GM12864 (cell line): ENCODE measurements at places on chromosomes 7 and 10.

DNA sequence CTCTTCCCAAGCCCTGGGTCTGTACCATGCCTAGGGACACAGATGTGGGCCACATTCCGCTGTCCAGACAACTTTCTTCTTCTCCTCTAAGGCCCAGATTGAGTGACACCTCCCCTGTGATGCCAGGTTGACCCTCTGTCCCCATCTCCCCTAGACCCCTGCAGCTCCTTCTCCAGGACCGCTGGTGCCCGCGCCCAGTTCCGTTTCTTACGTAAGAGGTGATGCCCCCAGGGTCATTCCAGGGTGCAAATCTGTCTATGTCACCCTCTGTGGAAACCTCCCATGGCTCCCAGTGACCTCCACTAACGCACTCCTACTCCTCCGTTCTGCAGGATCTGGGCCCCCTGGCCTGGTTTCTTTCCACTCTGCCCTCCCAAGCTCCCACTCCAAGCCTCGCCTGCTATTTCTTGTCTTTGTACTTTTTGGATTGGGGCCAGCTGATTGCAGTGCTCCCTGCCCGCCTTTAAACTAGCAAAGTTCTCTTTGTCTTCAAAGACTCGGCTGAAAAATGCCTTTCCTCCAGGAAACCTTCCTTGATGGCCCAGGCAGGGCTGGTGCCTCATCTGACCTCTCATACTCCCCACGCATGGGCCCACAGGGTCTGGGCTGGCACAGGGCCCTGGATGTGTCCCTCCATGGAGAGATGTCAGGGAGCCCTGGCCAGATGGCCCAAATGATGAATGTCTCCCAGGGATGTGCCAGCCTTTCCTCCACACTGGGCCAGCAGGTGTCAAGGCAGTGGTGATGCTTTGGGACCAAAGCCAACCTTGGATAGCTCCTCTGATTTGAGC lies 21.3 kb upstream of the ELN start:
- DNase-seq, result no peak

- DNase-seq, result no peak
These were observed 22.2 kb downstream of the AHR start for GRCh38 chr7:17320657-17321056.

- DNase-seq, result no peak
These were observed 53.6 kb downstream of the GPR37 start for GRCh38 chr7:124712017-124712416.

DNA sequence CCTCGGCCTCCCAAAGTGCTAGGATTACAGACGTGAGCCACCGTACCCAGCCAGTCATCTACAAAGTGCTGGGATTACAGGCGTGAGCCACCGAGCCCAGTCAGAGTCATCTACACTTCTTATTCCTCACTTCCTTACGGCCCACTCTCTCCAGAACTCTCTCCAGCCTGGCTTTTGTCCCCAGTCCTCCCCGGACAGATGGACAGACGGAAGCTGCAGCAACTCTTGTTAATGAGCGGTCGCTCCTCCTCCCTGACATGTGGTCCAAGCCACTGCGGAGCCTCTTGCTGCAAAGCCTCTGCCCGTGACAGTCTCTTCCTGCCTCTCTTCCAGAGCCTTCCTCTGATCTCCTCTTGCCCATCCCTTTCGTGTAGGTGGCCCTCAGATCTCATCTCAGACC lies 45.9 kb downstream of the TMEM270 start:
- no peak for DNase-seq

GRCh38 chr7:732556-732955 lies 5.5 kb upstream of the PRKAR1B start:
- DNase-seq, result no peak

GRCh38 chr10:63064706-63065105 lies 68.4 kb upstream of the NRBF2 start:
- no peak for DNase-seq

DNA sequence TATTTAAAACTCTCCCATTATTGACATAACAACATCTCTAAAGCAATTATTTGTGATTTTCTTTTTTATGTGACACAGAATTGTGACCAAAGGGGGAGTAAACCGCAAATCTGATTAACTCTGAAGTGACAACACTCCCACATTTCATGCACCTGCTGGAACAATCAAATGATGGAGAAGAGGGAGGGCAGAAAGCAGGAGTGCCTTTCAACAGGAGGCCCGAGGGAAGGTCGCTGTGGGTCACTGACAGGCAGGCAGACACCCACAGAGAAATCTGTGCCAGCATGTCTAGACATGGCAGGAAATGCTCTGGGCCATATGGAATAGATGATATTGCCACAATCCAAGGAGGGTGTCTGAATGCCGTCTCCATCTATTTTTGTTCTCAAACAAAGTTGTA lies 247.3 kb downstream of the DOCK4 start:
- DNase-seq, result no peak

GRCh38 chr7:1122832-1123501 lies 35.1 kb downstream of the GPER1 start:
- DNase-seq, result no peak

DNA sequence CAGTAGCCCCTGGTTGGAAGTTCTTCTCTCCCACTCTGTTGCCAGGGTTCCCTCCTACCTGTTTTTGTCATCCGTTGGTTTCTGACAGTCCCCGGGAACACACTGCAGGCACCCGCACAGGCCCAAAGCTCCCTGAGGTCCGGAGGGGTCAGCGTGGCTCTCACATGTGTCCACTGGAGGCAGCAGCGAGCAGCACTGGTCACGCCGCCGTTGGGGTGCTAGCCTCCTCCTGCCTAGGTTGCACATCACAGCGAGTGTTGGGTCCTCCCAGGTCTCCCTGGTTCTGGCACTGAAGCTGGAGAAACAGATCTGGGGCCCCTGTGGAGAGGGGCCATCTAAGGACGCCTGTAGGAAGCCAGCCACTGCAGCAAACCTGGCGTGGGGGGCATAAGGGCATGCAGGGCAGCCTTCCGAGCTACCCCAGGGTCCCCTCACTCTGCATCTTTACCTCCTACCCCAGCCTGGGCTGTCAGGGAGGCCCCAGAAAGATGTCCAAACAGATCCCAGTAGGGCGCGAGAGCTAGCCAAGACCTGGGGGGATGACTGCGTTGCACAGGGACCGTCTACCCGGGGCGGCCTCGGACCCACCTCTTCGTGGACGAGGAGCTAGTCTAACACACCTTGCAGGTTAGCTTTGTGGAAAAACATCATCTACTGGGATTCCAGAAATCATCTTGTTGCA lies 28.9 kb downstream of the LRRC27 start:
- no peak for DNase-seq

DNA sequence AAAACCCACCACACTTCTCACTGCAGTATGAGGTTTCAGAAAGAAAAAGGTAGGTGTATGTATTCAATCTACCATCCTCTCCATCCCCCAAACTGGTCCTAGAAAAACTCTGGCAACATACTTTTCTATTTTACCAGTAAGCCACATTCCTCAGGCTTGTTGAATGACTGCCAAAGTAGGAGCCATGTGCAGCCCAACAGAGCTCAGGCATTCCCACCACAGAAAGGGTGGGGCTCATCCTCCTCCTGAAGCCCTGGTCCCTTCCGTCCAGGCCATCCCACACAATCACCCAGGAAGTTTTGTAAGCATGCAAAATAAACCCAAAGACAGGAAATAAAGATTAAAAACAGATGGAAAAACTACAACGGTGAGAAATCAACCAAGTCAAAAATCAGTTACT lies 57.2 kb downstream of the MAD1L1 start:
- DNase-seq, result no peak

GRCh38 chr10:2925631-2926030 lies 141.7 kb upstream of the PFKP start:
- no peak for DNase-seq

DNA sequence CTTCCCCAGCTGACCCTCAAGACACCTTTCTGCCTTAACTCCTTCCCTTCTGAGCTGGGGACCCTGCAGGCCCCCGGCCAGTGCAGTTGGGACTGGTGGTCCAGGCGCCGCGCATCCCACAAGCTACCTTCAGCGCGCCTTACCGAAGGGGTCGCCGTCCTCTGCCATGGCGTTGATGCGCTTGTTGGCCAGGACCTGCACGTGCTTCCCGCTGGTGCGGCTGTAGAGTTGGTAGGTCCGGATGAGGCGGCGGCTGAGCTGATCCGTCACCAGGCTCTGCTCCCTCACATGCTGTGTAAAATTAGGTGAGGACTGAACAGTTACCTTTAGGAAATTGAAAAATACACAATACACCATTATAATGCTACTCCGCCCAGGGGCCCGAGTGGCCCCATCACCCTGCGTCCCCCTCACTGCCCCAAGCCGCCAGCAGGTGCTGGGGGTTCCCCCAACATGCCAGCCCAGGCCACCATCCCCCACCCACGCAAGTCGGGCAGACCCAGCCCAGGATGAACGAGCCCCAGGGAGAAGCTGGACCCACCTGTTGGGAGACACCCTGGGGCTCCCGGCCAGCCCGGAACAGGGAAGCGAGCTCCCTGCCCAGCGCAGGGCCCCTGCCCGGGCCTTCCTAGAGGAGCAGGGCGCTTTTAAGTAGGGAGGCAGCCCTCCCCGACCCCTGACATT lies 1.2 kb downstream of the FGF8 start:
- DNase-seq, result no peak
